ENCODE measurements at places on chromosomes 12 and 14.

- DNase-seq = no peak
Observed at GRCh38 chr14:92747701-92748258, 647 bp downstream of the LGMN start.

DNA sequence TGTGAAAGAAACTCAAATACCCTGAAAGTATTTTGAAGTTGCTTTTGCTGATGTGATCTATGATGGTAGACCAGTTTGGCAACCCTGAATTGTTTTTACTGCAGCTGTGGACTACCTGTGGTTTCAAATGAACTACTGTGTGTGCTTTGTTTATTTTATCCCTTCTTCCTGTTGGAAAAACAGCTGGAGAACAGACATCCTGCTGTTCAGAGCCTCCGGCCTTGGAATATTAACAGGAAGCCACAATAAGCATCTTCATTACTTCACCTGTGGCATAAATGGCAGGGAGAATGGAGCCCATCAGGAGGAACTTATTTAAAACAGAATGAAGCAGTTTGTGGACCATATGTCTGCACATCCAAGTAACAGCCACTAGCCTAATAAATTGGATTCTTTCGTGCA lies 104.8 kb downstream of the DUSP6 start:
- DNase-seq = no peak

- no peak for DNase-seq
Observed at GRCh38 chr14:98957211-98958047, 314.6 kb downstream of the BCL11B start.

GRCh38 chr14:75987201-75987970 lies 1.8 kb downstream of the IFT43 start:
- no peak for DNase-seq

GRCh38 chr14:96309896-96310330 lies 53.2 kb downstream of the ATG2B start:
- DNase-seq = no peak

GRCh38 chr12:34336619-34337465 lies 314.5 kb downstream of the ALG10 start:
- no peak for DNase-seq

DNA sequence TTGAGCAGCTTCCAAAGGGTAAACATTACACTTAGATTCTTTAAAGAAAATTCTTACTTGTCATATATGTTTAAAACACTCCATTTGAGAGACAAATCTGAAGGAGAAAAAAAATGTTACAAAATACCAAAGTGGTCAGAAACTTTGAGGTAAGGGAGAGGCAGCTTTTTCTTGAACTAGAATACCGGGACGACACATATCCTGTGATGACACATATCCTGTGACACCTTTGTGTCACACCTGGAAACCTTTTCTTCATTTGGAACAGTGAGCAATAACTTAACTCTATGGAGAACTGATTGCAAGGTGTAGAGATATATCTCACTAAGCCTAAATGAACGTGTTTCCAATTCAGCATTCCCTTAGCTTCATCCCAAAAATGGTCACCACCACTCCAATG lies 4.6 kb upstream of the GRIN2B start:
- no peak for DNase-seq

- no peak for DNase-seq
Observed at GRCh38 chr14:68141281-68142088, 321.9 kb downstream of the RAD51B start.

- DNase-seq = no peak
Observed at GRCh38 chr12:33587784-33588712, 148.4 kb upstream of the SYT10 start.

DNA sequence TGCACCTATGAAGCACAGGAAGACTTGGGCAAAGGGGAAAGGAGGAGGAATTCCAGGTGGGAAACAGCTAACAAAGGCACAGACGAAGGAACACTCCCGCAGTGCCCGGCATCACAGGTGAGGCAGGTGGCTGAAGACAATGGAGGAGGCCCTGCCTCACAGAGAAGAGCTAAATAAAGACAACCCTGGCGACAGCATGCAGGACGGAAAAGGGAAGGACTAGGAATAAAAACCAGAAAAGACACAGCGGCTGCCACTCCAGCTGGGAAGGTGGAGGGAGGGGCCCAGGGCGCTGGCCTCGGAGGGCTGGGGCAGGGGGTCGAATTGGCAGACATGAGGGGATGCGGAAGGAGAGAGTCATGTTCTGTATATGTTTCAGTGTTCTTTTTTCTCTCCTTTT lies 43.0 kb upstream of the ANO2 start:
- no peak for DNase-seq

GRCh38 chr12:122111089-122111641 lies 32.6 kb downstream of the MLXIP start:
- DNase-seq = no peak

- DNase-seq = no peak
Observed at GRCh38 chr12:89951694-89952060, 243.0 kb upstream of the ATP2B1 start.

DNA sequence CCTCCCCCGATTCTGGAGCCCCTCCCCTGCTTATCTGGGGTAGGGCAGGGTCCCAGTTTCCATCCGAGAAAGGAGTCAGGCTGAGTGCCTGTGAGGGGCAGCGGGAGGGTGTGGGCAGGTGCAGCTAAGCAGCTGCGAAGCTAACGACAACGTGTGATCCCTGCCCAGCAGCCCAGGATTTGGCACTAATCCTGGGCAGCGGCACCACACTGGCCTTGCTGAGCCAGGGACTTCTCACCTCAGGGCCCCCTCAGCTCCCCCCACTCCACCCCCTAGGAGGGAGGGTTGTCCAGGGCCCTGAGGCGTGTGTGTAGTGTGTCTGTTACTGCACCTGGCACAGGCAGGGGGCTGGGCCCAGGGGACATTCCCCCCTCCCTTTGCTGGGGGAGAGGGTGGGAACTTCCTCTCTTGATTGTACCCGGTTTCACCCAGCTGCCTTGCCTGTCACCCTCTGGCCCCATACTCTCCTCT lies 1.8 kb downstream of the SMIM41 start:
- DNase-seq = no peak

DNA sequence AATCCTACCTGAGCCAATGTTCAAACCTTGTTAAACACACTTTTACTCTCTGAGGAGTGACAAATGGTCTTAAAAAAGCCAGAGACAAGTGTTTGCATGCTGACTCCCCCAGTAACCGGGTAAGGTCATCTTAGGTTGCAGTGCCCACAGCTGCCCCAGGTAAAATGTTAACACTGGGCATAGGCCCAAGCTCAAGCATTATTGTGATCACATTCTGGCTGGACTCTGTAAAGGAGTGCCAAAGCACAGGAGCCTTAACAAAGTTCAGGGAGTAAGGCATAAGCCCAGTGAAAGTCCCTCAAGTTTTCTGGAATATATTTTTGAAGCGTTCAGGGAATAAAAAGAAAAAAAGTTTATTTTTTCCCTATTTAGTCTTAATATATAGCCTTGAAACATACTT lies 8.6 kb downstream of the EDDM3A start:
- no peak for DNase-seq

DNA sequence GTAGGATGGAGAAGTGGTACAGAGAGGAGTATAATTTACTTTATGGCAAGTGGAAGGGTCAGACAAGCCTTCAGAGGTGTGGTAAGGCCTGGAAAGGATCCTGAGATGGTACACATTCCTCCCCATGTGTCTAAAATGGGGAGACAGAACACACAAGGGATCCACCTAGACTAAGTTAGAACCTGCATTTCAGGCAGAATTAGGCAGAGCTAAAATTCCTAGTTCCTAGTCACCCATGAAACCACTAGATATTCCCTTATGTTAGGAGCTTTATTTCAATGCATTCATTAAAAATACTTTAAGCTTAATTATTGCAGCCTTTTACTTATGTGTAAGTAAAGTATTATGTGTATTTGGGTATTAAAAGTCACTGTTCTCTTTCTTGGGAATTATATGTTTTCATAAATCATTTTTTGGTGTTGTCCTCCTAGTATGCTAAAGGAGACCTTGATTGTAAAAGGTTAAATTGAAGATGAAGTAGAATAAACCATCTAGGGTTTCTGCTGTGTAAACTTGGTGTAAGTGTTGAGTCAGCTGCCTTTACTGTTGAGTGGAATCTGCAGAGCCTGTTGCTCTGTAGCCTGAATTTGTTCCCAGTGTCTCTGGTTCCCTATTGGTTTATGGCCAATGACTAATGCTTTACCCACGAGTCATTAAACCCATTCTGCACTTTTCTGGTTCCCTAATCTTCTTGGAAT lies 423.2 kb downstream of the ATP23 start:
- no peak for DNase-seq

DNA sequence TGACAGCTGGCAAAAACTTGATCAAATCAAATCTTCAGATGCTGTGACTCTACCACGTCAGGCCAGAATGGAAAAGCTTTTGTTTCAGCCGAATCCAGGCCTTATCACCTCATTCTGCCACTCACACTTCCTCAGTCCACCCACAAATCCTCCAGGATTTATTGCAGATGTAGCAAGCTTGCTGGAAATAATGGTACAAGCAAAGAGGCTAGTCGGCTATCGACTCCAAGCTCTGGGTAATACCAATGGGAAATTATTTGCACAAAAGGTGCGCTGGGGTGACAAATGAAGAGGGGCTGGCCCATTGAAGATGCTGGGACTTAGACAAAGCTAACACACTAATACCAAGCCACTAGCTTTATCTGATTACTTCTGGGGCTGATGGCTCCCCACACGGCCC lies 250.5 kb downstream of the ASCL1 start:
- DNase-seq = no peak

- no peak for DNase-seq
Observed at GRCh38 chr14:80535171-80535570, 323.9 kb upstream of the DIO2 start.

- DNase-seq = peak; percentile 32
Observed at GRCh38 chr14:105203057-105203531, 22.0 kb upstream of the NUDT14 start.

GRCh38 chr12:29743077-29743476 lies 40.7 kb downstream of the TMTC1 start:
- no peak for DNase-seq

DNA sequence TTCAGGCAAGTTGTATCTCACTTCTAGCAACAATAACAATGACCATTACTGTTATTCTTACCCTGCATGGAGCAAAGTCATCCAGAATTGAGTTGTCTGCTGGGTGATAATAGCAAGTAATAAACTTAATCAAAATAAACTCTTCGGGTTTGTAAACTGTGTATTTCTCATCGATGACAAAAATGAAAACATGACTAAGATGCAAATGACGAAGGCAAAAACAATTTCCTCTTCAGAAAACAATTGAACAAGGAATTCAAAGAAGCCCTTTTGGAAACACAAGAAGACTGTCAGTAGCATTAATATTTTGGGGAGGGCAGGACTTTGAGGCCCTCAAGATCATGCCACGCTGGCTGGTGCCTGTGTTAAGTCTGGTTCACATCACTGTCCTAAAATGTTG lies 232.0 kb downstream of the BTG1 start:
- no peak for DNase-seq

DNA sequence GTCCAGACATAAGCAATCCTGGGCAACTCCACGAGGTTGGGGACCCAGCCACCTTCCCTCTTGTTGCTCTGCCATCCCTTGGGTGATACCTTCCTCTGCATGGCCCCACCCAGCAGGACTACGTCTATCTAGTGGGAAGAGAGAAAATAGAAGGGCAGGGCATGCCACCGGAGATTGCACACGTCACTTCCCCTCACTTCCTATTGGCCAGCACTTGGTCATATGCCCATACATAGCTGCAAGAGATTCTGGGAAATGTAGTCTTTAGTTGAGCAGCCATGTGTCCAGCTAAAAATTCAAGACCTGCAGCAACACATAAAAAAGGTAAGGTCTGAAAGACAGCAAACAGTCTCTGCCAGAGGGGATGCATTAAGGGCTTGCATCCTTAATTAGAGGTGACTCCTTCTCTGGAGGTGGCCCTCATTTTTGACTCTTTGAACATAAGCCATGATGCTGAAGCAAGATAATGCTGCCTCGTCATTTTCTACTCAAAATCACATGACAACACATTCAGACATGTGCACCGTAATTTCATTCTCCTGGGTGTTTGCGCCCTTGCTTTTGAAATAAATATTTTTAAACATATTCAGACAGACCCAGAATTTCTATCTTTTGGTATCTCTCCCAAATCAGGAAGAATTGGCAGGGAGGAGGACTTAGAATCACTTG lies 91.8 kb upstream of the PWP1 start:
- DNase-seq = no peak

GRCh38 chr12:108565976-108566375 lies 3.6 kb downstream of the ISCU start:
- DNase-seq = no peak

- no peak for DNase-seq
Observed at GRCh38 chr12:67147447-67147846, 121.7 kb upstream of the CAND1 start.

GRCh38 chr14:104135121-104135903 lies 3.1 kb upstream of the KIF26A start:
- DNase-seq = no peak

DNA sequence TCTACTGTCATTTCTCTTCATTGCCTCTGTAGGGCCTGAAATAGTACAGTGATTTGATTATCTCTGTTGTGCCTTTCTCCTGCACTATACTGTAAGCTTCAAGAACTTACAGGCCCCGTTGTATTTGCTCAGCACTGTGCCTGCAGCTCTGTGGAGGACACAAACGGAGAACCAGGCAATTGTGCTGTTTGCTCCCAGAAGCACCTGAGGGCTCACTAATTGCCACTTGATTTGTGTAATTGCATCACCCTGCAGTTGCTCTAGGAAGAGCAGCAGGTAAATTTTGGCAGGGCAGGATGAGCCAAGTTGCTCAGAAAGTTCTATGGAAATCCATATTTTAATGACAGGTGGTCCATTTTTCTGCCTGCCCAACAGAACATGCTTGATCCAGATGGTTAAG lies 11.6 kb upstream of the KRT82 start:
- DNase-seq = no peak

Measured in NK-92 treated with Interleukin-12 subunit alpha and Interleukin-12 subunit beta, amount 100 ng/mL, for 24 hours (cell line).